ENCODE measurements at places on chromosomes 7 and 10.

DNA sequence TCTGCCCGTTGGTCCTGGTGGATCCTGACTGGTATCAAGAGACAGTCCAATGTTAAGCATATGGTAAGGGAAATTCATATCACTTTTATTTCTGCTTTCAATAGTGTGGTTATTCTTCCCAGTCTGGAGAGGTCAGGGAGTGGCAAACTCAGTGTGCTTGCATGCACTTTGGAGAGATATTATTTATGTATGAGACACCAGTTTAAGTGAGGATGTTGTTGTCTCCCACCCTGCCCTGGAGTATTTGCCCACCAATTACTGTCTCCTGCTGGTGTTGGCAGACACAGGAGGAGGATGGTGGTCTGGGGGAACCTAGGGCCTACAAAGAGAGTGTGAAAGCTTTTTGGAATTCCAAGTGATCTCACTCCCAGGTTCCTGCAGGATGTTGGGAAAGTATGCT is 59.7 kb downstream of the OR13A1 start:
- H3K27me3 ChIP-seq, result no peaks in the 10 kb centered on the region
- DNase-seq, result no peak
- no peak overlapping the region for H3K4me3 ChIP-seq

GRCh38 chr10:7913126-7913872 is 95.0 kb downstream of the TAF3 start:
- H3K4me3 ChIP-seq, result no peak overlapping the region
- H3K27me3 ChIP-seq, result no peaks in the 10 kb centered on the region
- H3K4me1 ChIP-seq, result peaks cover 8% of the 10 kb centered on the region
- H3K27ac ChIP-seq, result no peak overlapping the region
- no peaks in the 10 kb centered on the region for H3K36me3 ChIP-seq

DNA sequence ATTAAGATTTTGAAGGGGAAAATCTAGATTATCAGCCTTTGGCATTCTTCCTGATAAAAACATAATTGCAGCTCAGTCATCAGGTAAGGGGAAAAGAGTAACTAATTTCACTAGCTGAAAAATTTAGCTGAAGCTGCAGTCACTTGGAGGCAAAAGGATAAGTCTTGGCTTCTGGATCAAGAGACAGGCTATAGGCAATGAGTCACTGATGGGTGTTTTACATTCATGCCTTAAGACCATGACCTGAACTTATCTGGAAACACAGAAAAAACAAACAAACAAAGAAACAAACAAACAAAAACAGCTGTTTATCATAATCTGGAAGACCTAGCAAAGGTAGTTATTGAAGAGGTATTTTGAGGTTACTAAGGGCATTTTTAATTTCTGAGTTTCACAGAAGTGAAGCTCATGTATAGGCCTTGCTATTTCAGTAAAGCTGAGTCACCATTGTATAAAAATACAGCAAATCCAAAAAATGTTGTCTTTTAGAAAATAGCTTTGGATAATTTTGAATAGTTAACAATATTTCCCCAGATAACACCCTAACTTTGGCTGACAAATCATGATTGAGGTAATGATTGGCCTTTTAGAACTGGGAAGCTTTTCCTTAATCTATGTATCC is 40.3 kb downstream of the ZNF22 start:
- no peaks in the 10 kb centered on the region for H3K4me1 ChIP-seq
- no peak for DNase-seq
- no peaks in the 10 kb centered on the region for H3K36me3 ChIP-seq
- H3K27ac ChIP-seq, result no peak overlapping the region
- H3K27me3 ChIP-seq, result no peaks in the 10 kb centered on the region
- no peak overlapping the region for H3K4me3 ChIP-seq

GRCh38 chr7:152667958-152668357 is 8.0 kb downstream of the XRCC2 start:
- no peak for DNase-seq
- no peak overlapping the region for H3K4me3 ChIP-seq
- no peaks in the 10 kb centered on the region for H3K27me3 ChIP-seq
- no peaks in the 10 kb centered on the region for H3K36me3 ChIP-seq
- no peaks in the 10 kb centered on the region for H3K4me1 ChIP-seq
- H3K27ac ChIP-seq, result no peak overlapping the region

DNA sequence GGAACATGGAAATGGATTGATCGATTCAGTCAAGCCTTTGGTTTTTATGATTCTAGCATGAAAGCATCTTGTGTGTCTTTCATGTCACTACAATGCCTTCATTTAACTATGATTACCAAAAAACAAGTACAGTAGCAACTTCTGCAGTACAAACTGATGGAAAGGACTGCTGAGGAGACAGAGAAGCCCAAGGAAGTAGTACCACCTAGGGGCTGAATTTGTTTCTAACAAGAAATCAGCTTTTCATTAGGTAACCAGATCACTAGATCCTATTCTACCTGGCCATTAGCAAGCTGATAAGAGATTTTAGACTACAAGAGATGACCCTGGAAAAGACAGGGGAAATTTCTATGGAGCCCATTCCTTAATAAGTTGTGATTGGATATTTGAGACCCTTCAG is 3.2 kb upstream of the IFIT1 start:
- H3K27me3 ChIP-seq, result no peaks in the 10 kb centered on the region
- H3K27ac ChIP-seq, result no peak overlapping the region
- DNase-seq, result no peak
- no peaks in the 10 kb centered on the region for H3K36me3 ChIP-seq
- H3K4me3 ChIP-seq, result no peak overlapping the region

DNA sequence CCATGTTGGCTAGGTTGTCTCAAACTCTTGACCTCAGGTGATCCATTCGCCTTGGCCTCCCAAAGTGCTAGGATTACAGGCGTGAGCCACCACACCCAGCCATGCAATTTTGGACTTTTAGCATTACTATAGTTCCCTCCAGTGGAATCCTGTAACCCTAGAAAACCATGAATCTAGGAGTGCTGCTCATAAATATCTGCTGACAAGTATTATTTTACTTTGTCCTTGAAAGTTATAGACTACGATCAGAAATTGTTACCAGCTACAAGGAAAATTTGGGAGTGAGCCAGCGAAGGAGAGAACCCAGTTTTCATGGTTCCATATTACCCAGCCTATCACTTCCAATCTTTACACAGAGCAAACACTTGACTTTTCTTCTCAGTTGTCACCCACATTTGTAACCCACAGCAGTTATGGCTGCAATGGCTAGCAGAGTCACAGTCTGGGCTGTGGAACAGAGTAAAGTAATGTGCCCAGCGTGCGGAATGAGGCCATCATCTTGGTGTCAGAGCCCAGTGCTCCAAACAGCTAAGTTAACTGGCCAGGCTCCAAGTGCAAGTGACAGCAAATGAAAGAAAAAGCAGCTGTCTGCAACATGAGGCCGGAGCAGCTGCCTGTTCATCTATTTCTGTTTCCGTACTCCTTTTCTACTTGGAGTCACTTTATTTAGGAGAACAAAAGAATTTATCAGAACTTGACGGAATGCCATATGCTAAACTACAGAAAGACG is 29.9 kb downstream of the ZC3HC1 start:
- no peaks in the 10 kb centered on the region for H3K27me3 ChIP-seq
- H3K27ac ChIP-seq, result no peak overlapping the region
- no peak for DNase-seq
- no peaks in the 10 kb centered on the region for H3K36me3 ChIP-seq
- H3K4me3 ChIP-seq, result no peak overlapping the region
- H3K4me1 ChIP-seq, result no peaks in the 10 kb centered on the region

DNA sequence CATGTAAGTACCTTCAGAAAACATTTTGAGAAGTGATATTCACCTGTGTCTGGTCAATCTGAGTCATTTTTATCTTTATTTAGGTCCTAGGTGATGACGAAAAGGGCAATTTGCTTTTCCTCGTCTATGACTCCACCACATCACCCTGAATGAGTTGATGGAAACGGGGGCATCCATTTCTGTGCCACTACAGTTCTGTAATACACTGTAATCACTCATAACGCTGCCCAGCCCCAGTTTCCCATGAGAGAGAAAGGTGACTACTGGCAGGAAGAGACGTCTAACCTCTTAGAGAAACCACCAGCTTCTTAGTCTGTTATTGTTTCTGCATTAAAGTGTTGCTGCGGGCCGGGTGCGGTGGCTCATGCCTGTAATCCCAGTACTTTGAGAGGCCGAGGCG is 205.3 kb upstream of the MKLN1 start:
- no peaks in the 10 kb centered on the region for H3K36me3 ChIP-seq
- no peak for DNase-seq
- no peaks in the 10 kb centered on the region for H3K4me1 ChIP-seq
- H3K27me3 ChIP-seq, result no peaks in the 10 kb centered on the region

GRCh38 chr7:46859963-46860475 is 721.9 kb downstream of the TNS3 start:
- no peak for DNase-seq
- no peaks in the 10 kb centered on the region for H3K36me3 ChIP-seq
- no peak overlapping the region for H3K4me3 ChIP-seq
- H3K4me1 ChIP-seq, result no peaks in the 10 kb centered on the region
- H3K27me3 ChIP-seq, result no peaks in the 10 kb centered on the region
